ENCODE measurements at places on chromosomes 1 and 21.

DNA sequence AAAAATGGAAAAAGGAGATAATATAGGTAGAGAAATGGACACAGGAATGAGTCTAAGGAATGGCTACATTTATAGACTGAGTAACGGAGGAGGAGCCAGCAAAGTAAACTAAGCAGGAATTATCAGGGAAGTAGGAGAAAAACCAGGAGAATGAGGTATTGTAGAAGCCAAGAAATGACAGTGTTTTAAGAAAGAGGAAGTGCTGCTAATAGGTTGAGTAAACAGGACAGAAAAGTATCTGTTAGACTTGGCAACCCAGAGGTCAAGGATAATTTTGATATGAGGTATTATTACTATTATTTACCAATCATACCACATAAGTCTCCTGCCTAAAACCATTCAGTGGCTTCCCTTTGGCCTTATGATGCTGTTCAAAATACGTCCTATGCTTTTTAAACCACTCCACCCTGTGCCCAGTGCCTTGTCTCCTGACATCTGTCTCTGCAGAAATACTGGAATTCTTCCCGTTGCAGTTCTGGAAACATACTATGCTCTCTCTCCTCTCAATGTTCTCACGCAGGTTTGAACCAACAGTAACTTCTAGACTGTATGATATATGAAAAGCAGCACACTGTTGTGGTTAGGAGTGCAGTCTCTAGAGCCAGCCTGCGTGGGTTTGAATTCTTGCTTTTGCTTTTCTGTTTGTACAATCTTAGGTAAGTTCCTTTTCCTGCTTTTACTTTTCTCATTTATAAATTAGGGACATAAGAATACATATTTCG is 24.6 kb upstream of the NEK7 start:
- DNase-seq: no peak

- no peak for DNase-seq
Observed at GRCh38 chr1:234135501-234135900, 231.0 kb downstream of the SLC35F3 start.

DNA sequence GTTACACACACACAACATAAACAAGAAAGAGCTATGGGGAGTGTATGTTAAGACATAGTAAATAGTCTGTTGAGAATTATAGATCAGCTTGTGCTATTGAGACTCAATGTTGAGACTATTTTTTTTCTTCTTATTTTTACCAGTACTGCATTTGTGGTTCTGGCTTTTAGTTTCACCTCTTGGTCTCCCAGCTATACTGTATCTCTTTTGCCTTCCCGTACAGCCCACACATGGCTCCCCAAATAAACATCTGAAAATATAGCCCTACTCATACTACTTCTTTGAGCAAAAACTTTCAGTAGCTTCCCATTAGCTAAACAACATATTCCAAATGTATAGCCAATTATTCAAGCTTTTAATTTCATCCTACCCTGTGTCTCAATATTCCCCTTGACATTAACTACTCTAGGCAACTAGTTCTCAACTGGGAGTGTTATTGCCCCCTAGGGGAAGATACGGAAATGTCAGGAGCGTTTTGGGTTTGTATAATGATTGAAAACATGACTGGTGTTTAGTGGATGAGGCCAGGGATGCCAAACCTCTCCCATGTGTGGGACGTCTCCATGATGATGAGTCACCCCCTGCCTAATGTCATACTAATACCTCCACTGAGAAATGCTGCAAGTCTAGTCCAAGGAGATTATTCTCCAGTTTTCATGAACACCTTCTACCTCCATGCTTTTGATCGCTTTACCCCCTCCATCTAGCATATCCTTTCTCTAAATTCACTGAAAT is 6.8 kb downstream of the RPE65 start:
- DNase-seq: no peak

GRCh38 chr1:28926629-28927265 is 12.4 kb downstream of the EPB41 start:
- no peak for DNase-seq

- no peak for DNase-seq
Observed at GRCh38 chr21:39568361-39568760, 44.4 kb upstream of the B3GALT5 start.

- DNase-seq: no peak
Observed at GRCh38 chr1:44808063-44808937, at the start of gene BTBD19. BTBD19 (plus strand) TSS chr1:44808523; CDS start chr1:44808821, 298 bp downstream.

- DNase-seq: no peak
Observed at GRCh38 chr21:45735259-45736000, 91.9 kb downstream of the PCBP3 start.

DNA sequence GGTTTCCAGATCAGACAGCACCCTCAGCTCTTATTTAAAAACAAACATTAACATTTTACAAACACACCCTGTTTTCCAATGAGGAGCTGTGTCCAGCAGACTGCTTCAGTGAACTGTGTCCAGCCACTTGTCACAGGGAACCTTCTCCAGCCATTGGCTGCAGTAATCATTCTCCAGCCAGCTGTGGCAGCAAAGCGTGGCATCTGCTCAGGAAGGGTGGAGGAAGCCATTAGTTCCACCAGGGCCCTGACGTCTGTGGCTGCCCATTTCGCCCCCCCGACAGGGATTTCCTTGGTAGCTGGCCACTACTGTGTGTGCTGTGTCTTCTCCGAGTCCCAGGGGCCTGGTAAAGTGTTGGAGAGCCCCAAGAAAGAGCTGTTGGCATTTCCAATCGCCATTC is 62.9 kb upstream of the SELENON start:
- no peak for DNase-seq

DNA sequence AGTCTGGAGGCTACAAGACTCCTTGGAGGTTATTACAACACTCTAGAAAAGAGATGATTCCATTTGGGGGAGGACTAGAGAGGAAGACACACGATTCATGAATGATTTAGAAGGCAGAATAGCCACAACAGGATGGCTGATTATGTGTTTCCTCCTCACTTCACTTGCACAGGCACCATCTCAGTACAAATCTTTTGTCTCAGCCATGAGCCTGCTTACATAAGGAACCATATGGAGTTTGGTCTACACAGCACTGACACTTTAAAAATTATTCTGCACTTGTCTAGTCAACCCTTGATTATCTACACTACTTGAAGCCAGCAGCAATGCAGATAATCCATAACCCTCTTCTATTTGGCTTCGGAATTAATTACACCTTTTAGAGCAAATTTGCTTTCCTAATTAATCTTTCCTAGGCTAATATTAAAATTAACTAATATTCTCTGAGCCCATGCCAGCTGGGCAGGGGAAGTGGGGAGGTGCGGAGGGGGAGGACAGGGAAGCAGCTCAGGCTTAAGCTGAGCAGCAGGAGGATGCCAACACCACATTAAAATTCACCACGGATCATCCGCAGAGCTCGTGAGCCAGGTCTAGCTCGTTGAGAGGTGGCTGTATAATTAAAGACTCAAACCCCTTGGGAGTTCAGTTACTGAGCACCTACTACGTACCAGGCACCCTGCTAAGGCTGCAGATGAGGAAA is 3.2 kb upstream of the LEMD1 start:
- peak; percentile 88 for DNase-seq

GRCh38 chr1:145747398-145748247 is 28.3 kb downstream of the CD160 start:
- DNase-seq: no peak

GRCh38 chr1:2587860-2588571 is 1.4 kb downstream of the PRXL2B start:
- DNase-seq: no peak
